ENCODE measurements at places on chromosomes 2 and 18. TPM values are rescaled to one million over a fixed set of nuclear protein-coding genes. Genes with fewer than 3 reads are reported as not detected.

The CHMP3 gene
- total RNA-seq = 126 TPM

GRCh38 chr2:120258196-120258595 is 5.5 kb downstream of the RALB start:
- no peak overlapping the region for H3K27ac ChIP-seq
- no peak overlapping the region for H3K4me3 ChIP-seq

The SLC4A3 gene
- 44.6 TPM for total RNA-seq

- H3K27me3 ChIP-seq = no peaks in the 10 kb centered on the region
- no peaks in the 10 kb centered on the region for H3K36me3 ChIP-seq
- peaks cover 11% of the 10 kb centered on the region for H3K4me1 ChIP-seq
Observed at GRCh38 chr2:219551441-219552381, 7.9 kb downstream of the TMEM198 start.

The FBXO11 gene
- total RNA-seq = 54.2 TPM

The YPEL5 gene
- total RNA-seq = 123 TPM

The CHRNG gene
- not detected for total RNA-seq

- H3K27me3 ChIP-seq = no peaks in the 10 kb centered on the region
- H3K27ac ChIP-seq = no peak overlapping the region
- no peaks in the 10 kb centered on the region for H3K36me3 ChIP-seq
Observed at GRCh38 chr18:22488554-22488953, 70.8 kb upstream of the CTAGE1 start.

The DLGAP1 gene
- 42.2 TPM for total RNA-seq

DNA sequence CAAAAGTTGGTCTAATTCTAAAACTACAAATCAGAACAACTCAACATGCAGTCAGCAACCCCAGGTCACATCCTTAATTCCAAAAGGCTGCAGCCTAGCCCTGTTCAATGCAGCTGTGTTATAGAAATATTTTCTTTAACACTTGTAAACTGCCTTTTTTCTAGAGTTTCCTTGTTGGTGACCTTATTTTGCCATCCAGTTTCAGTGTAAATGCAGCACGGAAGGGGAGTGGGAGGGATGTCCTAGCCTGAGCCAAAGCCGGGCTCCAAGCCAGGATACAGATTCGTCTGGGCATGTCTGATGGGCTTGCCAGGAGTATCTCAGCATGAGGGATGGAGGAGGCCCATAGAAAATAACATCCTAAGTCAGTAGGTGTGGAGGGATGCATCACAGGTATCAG is 17.7 kb upstream of the SP3 start:
- peaks cover 9% of the 10 kb centered on the region for H3K4me1 ChIP-seq
- H3K27ac ChIP-seq = no peak overlapping the region
- no peaks in the 10 kb centered on the region for H3K27me3 ChIP-seq
- H3K4me3 ChIP-seq = no peak overlapping the region

DNA sequence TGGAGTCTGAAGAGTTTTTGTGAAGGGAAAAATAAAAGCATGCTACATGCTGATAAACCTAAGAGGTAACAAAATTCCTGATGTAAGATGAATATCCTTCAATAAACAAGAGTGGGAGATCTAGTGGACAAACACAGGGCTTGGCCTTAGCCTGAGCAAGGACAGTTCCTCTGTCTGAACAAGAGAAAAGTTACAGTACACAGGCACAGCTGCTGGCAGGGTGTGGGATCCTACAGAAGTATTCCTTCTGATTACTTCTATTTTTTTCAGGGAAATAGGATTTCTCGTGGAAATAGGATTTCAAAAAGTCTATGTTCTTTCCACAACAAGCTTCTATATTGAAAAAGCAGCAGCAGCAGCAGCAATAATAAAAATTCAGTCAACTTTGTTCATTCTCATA is 54.1 kb downstream of the NBAS start:
- H3K27me3 ChIP-seq = no peaks in the 10 kb centered on the region
- H3K36me3 ChIP-seq = no peaks in the 10 kb centered on the region
- no peak overlapping the region for H3K4me3 ChIP-seq
- no peak overlapping the region for H3K27ac ChIP-seq
- no peak for DNase-seq
- H3K4me1 ChIP-seq = no peaks in the 10 kb centered on the region

The ELOA2 gene
- not detected for total RNA-seq

- DNase-seq = peak; percentile 61
- H3K36me3 ChIP-seq = no peaks in the 10 kb centered on the region
- H3K27ac ChIP-seq = no peak overlapping the region
Observed at GRCh38 chr2:208033701-208034502, 8.6 kb upstream of the PLEKHM3 start.

All from prostate gland (tissue), 2 donors.